Left ventricle myocardium inferior (tissue), 1 donor: ENCODE measurements at places on chromosomes 7 and 10.

- H3K27ac ChIP-seq: no peak overlapping the region
- H3K4me1 ChIP-seq: peaks cover 11% of the 10 kb centered on the region
- H3K36me3 ChIP-seq: peaks cover 18% of the 10 kb centered on the region
Observed at GRCh38 chr10:310976-311639, 175.9 kb downstream of the ZMYND11 start.

DNA sequence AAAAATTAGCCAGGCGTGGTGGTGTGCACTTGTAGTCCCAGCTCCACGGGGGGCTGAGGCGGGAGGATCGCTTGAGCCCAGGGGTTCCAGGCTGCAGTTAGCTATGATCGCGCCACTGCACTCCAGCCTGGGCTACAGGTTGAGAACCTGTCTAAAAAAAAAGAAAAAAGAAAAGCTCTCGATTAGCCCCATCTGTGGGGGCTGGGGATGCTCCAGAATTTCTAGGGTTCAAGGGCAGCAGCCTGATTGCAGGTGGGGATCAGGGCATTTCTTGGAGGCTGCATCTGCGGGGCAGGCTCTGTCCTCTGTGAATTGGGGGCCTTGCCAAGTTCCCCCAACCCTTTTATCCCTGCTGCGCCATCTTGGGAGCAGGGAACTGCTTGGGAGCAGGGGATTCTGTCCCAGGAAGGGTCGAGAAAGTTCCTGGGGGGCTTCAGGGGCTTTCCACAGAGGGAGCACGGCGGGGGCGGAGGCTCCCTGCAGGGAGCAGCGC, 651 bp upstream of the ARPC1A start:
- peak overlapping the region; percentile 97 for H3K27ac ChIP-seq
- H3K27me3 ChIP-seq: no peaks in the 10 kb centered on the region
- DNase-seq: no peak

GRCh38 chr10:129545261-129545660, 78.2 kb downstream of the MGMT start:
- H3K27ac ChIP-seq: no peak overlapping the region
- no peak overlapping the region for H3K4me3 ChIP-seq
- no peaks in the 10 kb centered on the region for H3K36me3 ChIP-seq
- no peak for DNase-seq

DNA sequence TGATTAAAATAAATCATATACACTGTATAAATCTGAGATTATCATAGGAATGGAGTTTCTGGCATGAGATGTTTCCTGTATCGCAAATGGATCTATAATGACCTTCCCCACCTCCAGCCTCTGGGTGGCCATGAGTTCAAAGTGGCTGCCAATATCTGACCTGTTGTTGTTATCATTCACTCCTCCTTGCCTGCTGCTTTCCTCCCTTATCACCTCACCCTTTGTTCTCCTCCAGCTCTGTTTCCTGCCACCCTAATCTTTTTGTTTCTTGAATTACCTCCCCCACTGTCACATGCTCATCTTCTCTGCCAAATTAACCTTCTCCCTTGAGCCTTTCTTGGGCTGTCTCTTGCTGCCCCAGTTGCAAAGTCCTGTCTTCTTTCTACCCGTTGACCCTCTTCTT, 12.0 kb downstream of the SCD start:
- no peak for DNase-seq
- peaks cover 33% of the 10 kb centered on the region for H3K4me1 ChIP-seq
- no peaks in the 10 kb centered on the region for H3K36me3 ChIP-seq

- H3K27me3 ChIP-seq: no peaks in the 10 kb centered on the region
- DNase-seq: no peak
- H3K4me1 ChIP-seq: no peaks in the 10 kb centered on the region
- H3K27ac ChIP-seq: no peak overlapping the region
Observed at GRCh38 chr7:41311301-41311700, 391.6 kb downstream of the INHBA start.

GRCh38 chr7:157394246-157395191, 57.7 kb downstream of the DNAJB6 start:
- peaks cover 41% of the 10 kb centered on the region for H3K36me3 ChIP-seq
- no peak overlapping the region for H3K4me3 ChIP-seq
- no peaks in the 10 kb centered on the region for H3K27me3 ChIP-seq
- H3K27ac ChIP-seq: peak overlapping the region; percentile 6

DNA sequence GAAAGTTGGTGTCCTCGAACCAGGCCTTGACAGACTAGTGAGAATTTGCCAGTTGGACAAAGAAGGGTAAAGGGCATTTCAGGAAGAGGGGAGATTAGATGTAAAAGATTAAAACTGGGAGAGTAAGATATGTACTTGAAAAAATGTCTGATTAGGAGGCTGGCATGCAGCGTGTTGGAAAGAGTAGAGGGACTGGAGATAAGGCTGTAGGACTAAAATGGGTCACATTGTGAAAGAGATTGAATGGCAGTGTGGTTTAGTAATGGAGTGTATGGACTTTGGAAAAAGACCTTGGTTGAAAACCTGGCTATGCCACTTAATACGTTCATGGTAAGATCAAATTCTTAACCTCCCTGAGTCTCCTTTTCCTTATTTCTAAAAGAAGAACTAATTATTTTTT, 14.1 kb downstream of the CREM start:
- H3K4me3 ChIP-seq: no peak overlapping the region
- no peak for DNase-seq
- no peaks in the 10 kb centered on the region for H3K36me3 ChIP-seq
- peak overlapping the region; percentile 39 for H3K27ac ChIP-seq
- no peaks in the 10 kb centered on the region for H3K27me3 ChIP-seq
- H3K4me1 ChIP-seq: peaks cover 22% of the 10 kb centered on the region

- DNase-seq: no peak
- no peak overlapping the region for H3K4me3 ChIP-seq
- no peaks in the 10 kb centered on the region for H3K36me3 ChIP-seq
- no peaks in the 10 kb centered on the region for H3K4me1 ChIP-seq
- peaks cover 43% of the 10 kb centered on the region for H3K27me3 ChIP-seq
Observed at GRCh38 chr10:100419911-100420449, 42.8 kb upstream of the WNT8B start.

DNA sequence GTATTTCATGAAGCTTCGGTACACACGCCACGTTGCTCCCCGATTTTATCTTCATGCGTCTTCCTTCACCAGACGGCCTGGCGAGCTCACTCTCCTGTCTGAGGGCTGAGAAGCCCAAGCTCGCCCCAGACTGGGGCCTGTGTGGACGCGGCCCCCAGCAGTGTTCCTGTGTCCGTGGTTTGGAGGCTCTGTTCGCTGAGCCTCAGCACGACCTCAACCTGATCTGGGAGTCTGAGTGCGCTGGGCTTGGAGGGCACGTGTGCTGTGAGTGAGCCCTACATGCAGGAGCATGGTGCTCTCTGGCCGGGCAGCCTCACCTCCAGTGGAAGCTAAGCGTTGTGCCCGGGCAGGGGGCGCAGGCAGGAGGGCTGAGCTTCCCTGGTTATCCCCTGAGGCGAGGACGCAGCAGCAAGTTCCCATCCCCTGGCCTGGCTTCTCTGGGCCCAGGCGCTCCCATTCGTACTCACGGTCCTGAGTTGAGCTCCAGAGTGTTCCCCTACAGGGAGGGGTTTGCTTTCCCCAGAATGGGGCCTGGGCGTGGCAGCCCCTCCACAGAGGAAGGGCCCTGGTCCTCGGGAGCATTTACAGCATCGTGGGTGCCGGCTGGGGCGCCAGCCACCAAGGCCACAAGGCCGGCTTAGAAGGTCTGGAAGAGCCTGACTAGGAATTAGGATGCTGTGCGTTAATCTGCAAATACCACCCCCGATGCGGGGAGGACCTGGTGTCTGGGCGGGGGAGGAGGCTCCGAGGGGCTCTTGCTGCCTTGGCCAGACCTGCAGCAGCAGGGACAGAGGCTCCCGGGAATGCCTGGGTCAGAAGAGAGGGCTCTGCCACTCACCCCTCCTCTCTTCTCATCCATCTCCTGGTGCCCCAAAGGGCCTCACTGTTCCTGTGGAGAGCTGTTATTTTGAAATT, 400.6 kb downstream of the DNAJB6 start:
- no peaks in the 10 kb centered on the region for H3K4me1 ChIP-seq
- DNase-seq: no peak
- no peak overlapping the region for H3K27ac ChIP-seq
- no peaks in the 10 kb centered on the region for H3K36me3 ChIP-seq
- H3K27me3 ChIP-seq: peaks cover 79% of the 10 kb centered on the region

DNA sequence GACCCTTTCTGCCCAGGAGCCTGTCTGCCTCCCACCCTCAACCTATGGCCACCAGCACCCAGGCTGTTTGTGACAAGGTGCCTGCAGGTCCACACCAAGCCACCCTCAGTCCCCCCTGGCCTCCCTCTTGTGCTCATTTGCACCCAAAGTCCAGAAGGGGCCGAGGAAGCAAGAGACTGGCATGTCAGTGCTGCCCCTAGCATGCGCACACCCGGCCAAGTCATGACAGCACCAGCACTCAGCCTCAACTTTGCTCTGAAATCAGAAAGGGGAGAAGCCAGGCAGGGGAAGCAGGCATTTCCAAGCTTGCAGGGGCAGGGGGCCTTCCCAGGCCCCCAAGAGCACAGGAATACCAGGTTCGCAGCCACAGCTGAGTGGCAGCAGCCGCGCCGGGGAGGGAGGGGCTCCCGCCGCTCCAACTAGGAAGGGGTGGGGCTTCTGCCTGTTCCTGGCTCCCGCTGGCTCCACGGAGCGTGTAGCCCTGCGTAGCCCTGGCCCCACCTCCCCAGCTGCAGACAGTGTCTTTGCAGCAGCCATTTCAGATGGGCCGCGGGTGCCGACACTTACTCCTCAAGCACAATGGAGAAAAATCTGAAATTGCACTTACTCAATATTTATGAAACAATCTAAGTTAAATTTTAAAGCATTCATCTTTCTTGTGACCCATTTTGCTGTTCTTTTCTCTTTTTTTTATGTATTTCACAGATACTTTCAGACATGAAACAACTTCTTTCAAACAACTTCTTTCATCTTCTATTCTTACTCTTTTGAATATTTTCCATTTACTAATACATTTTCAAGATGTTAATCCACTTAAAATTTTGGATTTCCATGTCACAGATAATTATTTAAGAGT, 54.9 kb upstream of the ABCB5 start:
- no peak overlapping the region for H3K27ac ChIP-seq
- no peaks in the 10 kb centered on the region for H3K36me3 ChIP-seq
- no peaks in the 10 kb centered on the region for H3K4me1 ChIP-seq
- H3K27me3 ChIP-seq: no peaks in the 10 kb centered on the region
- H3K4me3 ChIP-seq: no peak overlapping the region
- DNase-seq: no peak

DNA sequence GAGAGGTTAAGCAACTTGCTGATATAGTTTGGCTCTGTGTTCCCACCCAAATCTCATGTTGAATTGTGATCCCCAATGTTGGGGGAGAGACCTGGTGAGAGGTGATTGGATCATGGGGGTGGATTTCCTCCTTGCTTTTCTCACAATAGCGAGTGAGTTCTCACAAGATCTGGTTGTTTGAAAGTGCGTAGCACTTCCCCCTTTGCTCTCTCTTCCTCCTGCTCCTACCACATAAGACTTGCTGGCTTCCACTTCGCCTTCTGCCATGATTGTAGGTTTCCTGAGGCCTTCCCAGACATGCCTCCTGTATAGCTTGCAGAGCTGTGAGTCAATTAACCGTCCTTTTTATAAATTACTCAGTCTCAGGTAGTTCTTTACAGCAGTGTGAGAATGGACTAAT, 13.5 kb upstream of the ZNRF2 start:
- H3K36me3 ChIP-seq: no peaks in the 10 kb centered on the region
- no peak overlapping the region for H3K27ac ChIP-seq
- no peaks in the 10 kb centered on the region for H3K4me1 ChIP-seq
- no peak for DNase-seq
- no peak overlapping the region for H3K4me3 ChIP-seq

DNA sequence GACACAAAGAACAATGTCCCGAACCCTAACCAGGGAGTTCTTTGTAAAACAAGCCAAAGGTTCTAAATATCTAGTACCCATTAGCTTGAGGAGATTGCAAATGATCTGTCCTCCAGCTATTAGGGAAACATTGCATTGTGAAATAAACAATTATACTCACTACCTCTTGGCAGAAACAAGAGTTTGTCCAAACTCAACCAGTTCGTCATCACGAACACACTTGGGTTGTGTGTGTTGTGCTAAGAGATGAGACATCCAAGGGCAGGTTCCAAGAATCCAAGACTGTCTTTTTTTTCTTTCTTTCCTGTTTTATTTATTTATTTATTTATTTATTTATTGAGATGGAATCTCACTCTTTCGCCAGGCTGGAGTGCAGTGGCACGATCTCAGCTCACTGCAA, 793.1 kb upstream of the AUTS2 start:
- H3K27me3 ChIP-seq: no peaks in the 10 kb centered on the region
- DNase-seq: no peak
- no peaks in the 10 kb centered on the region for H3K4me1 ChIP-seq
- no peak overlapping the region for H3K4me3 ChIP-seq
